ENCODE measurements at places on chromosomes 3 and 15.

DNA sequence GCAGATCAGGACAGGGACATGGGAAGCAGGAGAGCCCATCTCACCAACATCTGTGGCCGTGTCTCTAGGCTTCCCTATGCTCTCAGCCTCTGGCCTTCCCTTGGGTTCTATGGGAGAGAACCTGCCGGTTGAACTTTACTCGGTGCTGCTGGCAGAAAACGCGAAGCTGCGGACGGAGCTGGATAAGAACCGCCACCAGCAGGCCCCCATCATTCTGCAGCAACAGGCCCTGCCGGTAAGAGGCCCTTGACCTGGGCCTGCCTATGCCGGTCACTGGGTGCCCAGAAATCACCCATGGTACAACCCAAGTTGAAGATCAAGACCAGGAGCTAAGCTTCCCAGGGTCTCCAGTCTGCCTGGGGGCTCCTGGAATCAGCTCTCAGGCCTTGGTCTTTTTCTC is 34.8 kb downstream of the CYP11A1 start:
- DNase-seq: no peak

DNA sequence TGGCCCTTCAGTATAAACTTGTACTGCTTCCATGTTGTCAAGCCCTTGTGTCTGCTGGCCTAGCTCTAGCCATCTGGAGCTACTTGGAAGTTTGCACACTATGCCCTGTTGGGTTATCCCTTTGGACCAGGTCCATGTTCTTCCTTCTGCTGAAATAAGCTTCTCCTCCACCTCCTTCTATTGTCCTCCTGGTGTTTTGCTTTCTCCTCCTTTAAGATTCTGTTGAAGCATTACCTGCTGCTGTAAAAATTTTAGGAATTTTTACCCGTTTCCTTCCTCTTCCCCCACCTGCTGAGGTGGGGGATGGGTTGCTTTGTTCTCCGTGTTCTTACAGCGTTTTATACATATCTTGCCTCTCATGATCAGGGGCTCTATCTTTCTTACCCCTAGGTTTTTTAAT is 51.7 kb downstream of the SH3GL3 start:
- DNase-seq: no peak

DNA sequence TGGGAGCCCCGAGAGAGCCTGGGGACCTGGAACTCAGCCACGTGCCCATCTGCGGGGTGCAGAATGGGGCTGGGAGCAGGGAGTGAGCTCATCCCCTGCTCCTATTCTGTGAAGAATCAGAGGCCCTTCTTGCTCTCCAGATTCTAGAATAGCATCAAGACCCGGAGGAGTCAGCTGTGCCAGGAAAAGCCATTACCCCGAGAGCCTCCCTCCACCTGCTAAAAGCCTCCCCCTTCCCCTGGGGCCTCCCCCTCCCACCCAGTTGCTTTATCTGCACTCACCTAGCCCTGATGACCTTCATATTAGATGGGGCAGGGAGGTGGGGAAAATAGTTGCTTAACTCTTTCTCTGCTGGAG is 23.1 kb downstream of the CCDC33 start:
- no peak for DNase-seq

GRCh38 chr3:194019398-194020165 is 116.4 kb upstream of the HES1 start:
- no peak for DNase-seq

DNA sequence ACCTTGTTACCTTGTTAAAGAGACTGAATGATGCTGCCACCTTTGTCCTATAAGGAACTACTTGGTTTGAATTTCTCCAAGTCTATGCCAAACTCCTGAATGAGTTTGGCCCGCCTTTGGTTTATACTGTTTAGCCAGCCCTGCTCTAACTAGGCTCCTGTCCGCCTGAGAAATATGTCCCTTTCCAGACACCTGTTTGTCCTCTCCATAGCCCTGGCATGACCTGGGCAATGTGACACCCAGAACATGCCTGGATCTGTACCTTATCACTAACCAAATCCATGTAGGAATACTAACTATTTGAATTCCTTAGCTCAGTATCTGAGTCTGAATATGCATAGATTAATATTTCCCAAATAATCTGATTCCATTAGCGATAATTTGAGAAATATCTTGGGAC is 24.4 kb upstream of the TMC3 start:
- no peak for DNase-seq

- no peak for DNase-seq
These were observed 31.2 kb downstream of the WWTR1 start for GRCh38 chr3:149626671-149627070.

- DNase-seq: peak; percentile 12
These were observed 53.9 kb downstream of the BOC start for GRCh38 chr3:113265231-113265630.

- no peak for DNase-seq
These were observed 172.1 kb upstream of the SMAD3 start for GRCh38 chr15:66893294-66893693.

DNA sequence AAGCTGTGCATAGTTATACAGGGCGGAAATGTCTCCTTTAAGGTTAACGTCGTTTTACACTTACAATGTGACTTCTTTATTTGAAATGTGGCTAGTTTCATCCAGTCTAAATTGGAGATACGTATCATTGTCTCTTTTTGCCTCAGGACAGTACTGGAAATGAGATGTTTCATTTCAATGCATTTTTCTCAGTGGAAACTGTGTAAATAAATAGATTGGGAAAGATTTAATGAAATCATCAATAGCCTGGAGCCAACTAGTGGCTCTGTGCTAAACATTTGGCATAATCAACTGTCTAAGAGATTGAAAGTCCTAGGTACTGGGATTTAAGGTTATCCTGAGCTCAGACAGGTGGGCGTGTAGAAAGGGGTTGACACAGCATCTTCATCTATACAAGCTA is 691.5 kb upstream of the CCDC54 start:
- DNase-seq: no peak

- no peak for DNase-seq
These were observed 969 bp upstream of the BSN start for GRCh38 chr3:49553324-49553691.

GRCh38 chr3:168216851-168217250 is 121.1 kb upstream of the GOLIM4 start:
- DNase-seq: no peak

- DNase-seq: peak; percentile 63
These were observed 36.3 kb upstream of the GNB5 start for GRCh38 chr15:52227456-52227855.

DNA sequence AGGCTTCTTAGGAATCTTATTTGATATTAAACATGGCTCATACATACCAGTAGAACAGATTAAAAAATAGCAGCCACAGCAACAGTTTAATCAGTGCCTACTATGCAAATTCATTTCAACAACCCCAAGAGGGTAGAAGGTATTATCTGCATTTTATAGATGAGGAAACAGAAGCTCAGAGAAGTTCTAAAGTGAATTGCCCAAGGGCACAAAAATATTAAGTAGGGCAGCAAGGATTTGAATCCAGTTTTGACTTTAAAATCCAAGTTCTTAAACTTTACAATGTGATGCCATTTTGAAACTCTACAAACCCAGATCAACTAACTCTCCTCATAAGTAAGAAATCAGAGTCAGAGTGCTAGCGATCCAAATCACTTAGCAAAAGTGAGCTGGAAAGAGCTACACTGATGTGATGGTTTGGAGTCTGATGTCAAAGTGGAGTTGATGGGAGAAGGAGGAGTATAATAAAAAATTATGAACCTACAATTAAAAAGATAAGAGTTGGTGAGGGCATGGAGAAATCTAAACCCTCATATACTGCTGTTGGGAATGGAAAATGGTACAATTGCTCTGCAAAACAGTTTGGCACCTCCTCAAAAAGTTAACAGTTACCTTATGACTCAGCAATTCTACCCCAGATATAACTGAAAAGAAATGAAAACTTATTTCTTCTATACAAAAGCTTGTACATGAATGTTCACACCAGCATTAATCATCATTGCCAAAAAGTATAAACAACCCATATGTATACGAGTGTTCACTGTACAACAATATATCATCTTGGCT is 51.0 kb upstream of the PLXND1 start:
- no peak for DNase-seq

DNA sequence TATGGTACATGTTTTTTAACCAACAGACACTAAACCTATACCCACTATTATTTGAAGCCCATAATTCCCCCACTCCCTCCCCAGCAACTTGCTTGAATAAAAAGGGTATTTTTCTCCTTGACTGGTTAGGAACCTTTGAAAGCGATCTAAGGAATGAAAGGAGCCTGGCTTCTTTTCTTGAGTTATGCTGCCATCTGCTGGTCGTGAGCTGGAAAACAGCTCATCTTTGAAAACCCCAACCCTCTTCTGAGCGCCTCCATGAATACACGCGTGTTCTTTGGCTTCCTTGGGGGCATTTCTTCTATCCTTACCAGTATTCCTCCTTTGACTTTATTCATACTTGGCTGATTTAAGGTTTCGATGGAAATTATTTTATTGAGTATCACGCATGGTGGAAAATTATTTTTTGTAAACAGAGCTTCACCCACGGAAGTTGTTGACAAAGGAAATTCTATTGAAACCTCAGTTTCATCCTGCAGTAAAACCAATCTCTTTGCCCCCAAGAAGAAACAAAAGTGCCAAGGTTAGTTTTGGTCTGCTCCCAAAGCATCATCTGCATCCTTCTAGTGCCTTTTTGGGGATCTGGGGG is 171.6 kb downstream of the SV2B start:
- peak; percentile 55 for DNase-seq

GRCh38 chr15:100762913-100763834 is 116.5 kb upstream of the ALDH1A3 start:
- no peak for DNase-seq

DNA sequence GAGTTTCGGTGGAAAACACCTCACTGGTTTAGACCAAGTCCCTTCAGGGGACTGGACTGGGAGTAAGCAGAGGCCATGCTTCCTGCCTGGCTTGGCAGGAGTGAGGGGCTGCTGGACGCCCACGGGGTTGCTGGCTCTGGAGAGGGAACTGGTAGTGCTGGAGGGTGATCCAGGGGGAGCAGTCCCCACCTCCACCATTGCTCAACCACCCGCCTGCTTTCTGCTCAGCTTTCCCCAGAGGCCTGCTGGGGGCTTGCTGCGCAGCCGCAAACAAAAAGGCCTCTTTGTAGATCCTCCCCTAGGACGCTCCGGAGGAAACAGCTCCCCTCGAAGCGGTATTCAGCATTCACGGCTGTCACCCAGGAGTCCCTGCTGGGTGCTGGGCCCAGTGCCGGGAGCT is 33.5 kb downstream of the EBLN2 start:
- DNase-seq: no peak

DNA sequence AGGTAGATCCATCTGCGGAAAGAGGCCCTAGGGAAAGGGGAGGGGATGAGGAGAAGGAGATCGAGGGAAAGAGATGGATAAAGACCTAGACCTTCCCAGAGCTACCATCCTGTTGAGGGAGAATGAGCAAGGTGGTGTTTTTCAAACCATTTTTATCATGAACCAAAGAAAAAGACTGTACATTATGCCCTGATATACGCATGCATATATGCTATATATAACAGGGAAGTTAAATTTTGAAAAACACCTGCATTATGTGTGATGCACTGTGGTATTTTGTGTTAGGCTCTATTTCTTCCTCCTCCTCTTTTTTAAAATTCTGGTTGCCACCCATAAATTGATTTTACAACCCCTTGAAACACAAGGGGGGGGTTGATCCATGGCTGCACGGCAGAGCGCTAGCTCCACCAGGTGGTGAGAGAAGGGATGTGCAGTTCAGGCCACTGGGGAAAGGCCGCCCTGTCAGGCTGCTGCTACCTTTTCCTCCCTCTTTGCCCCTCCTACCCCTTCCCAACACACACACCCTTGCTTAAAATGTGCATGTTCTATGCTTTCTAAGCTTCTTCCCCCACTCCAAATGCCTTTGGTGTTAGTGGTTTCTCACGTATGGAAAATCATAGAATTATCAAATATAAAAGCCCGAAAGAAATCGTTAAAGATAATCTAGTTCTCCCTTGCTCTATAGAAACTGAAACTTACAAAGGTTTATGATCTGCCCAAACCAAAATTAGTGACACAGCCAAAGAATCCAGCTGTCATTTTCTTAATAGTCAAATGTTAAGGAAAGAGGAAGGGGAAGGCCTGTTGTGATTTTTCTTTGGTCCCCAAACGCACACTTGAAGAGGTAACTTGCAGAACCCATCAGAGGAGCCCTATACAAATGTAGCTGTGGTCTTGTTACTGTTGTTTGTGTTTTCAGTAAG is 262.0 kb upstream of the UMPS start:
- peak; percentile 31 for DNase-seq

All from uterus (tissue), 4 donors.